ENCODE measurements at places on chromosomes 16 and 17. TPM values are rescaled to one million over a fixed set of nuclear protein-coding genes. Genes with fewer than 3 reads are reported as not detected.

DNA sequence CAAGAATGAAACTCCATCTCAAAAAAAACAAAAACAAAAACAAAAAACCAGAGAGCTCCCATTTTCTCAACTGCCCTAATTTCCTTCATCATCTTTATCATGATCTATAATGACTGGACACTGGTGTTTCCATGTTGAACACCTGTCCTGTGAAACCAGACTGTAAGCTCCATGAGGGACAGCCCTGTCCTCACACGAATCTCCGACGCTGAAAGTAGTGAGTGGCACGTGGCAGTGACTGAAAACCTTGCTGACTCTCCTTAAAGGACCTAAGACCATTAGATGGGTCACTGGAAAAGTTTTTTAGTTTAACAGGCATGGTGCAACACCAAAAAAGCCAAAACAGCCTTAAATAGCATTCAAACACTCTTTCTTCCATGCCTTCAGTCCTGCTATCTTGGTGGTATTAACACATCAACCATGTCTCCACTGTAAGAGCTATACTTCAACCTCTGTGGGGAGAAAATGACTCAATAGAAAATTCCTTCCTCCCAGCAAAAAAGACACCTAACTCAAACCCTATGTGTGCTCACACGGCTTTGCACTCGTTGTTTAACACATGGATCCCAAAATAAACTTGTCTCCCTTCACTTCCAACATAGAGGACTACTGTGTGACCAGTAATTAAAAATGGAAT lies 8.3 kb downstream of the AXIN2 start:
- DNase-seq: no peak

The DNAH3 gene
- total RNA-seq: 0.34 TPM

The SLC16A11 gene
- total RNA-seq: not detected

- no peak for DNase-seq
Observed at GRCh38 chr16:48326915-48327314, 58.3 kb downstream of the SIAH1 start.

- no peak for DNase-seq
Observed at GRCh38 chr17:7947651-7948050, 15.6 kb downstream of the CNTROB start.

DNA sequence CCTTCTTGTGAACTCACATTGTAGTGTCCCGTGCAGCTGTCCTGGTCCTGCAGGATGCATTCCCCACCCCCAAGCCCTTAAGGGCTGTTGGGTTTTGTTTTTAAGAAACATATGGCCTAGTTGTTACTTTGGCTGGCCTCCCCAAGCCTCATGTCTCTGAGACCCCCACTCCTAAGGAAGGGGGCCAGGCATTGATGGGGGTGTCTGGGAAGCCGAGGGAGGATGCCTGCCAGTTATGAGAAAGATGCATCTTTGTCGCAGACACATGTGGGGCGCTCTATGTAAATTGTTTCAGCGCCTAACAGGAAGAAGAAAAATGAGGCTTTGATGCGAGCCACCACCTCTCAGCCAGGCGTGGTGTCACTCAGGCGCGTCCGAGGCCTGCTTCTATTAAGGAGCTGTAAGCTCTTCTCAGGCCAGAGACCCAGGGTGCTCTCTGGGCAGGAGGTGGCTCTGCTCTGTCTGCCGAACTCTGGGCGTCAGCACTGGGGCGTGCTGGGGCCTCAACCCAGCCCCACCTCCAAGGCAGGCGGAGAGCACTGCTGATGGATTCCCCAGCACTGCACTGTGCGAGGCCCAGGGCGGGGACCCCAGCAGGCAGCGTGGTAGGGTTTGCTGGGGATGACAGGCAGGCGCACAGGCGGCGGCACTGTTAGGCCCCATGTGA lies 70.6 kb downstream of the SREBF1 start:
- no peak for DNase-seq

- peak; percentile 3 for DNase-seq
Observed at GRCh38 chr17:6712058-6712853, 913 bp downstream of the SLC13A5 start.

DNA sequence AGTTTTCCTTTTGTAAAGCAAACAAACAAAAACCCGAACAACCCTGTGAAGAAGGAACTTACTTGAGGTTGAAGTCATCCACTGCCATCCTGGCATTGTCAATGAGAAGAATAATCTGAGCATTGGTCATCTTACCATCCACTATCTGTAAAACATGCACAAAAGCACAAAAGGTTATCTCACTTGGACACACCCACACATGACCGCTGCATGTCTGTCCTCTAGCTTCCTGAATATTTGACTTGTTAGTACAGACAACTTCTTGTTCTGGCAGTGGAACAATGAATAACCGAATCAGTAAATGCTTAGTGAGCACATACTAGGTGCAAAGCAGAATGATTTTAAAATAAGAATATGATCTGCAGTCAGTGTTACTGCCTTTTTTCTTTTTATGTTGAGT lies 6.1 kb downstream of the KRT23 start:
- DNase-seq: no peak

- DNase-seq: no peak
Observed at GRCh38 chr16:2237493-2238149, 1.4 kb downstream of the DNASE1L2 start.

DNA sequence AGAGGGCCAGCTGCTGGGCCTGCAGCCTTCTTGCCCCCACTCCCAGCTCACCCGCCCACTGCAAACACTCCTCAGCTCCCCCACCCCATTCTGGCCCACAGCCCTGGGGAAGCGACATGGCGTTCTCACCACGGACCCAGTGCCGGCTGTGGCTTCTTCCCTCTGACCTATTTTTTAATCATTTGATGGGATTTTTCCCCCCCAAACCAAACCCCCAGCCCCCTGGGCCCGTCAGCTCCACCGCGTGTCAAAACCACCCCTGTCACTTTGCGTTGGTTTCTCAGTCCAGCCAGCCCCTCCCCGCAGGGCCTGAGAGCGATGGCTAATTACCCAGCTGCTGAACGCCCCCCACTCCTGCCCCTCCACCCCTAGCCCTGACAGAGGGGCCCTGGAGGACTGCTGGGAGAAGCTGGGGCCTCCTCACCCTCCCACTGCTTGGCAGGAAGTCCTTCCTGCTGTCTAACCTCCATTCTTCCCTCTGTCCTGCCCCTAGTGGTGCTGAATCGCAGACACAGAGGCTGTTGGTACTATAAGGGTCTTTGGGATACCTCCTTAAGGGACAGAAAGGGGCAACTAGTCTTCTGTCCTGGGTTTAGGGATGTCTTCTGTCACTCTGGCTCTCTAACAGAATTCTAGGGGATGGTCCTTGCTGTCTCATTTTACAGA lies 7.5 kb upstream of the TBX21 start:
- DNase-seq: no peak

The PIPOX gene
- 0.47 TPM for total RNA-seq
